ENCODE measurements at places on chromosomes 1 and 21.
A peak's percentile ranks its signal among the peaks of the same experiment; 100 is the strongest.

GRCh38 chr1:55636696-55637095, 421.5 kb upstream of the USP24 start:
- DNase-seq = no peak

DNA sequence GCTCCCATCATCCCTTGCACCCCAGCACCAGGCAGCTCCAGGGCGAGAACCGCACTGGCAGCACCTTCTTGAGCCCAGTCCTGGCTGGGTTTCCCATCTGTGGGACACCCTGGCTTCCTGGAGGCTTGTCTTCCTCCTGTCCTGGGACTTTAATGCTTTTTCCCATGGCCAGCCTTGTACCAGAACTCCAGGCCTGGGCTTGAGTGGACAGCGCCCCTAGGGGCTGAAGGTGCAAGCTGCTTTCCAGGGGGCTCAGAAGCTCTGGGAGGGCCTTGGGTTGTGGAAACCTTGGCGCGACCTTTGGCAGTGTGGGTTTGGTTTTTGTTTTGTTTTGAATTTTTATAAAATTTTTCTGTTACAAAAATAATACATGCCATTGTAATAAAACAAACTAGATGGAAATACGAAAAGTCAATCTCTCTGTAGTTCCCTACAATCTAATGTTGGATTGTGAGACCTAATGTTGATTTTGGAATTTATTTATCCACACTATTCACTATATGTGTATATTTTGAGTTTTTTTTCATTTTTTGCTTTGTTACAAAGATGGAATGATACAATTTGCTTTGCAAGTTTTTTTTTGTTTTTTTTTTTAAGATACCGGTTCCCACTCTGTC, 33.8 kb upstream of the RPL11 start:
- peak; percentile 53 for DNase-seq

DNA sequence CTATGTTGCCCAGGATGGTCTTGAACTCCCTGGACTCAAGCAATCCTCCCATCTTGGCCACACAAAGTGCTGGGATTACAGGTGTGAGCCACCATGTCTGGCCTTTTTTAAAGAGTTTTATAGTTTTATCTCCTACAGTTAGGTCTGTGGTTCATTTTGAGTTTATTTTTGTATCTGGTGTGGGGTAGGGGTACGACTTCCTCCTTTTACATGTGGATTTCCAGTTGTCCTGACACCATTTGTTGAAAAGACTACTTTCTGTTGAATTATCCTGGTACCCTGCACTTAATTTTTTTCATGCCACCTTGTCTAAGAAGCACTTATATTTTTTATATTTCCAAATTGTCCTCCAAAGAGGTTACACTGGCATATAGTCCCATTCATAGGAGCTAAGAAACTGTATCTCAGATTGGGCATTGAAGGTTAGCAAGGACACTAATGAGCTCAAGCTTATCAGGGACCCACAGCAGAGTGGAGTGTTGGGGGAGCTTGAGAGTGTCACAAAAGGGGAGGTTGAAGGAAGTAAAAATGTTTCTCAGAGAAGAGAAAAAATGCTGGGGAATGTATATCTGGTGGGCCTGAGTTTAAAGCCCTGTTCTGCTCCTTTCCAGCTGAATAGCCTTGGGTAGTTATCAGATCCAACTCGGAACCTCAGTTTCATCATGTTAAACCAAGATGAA, 23.4 kb upstream of the MEF2D start:
- DNase-seq = no peak

DNA sequence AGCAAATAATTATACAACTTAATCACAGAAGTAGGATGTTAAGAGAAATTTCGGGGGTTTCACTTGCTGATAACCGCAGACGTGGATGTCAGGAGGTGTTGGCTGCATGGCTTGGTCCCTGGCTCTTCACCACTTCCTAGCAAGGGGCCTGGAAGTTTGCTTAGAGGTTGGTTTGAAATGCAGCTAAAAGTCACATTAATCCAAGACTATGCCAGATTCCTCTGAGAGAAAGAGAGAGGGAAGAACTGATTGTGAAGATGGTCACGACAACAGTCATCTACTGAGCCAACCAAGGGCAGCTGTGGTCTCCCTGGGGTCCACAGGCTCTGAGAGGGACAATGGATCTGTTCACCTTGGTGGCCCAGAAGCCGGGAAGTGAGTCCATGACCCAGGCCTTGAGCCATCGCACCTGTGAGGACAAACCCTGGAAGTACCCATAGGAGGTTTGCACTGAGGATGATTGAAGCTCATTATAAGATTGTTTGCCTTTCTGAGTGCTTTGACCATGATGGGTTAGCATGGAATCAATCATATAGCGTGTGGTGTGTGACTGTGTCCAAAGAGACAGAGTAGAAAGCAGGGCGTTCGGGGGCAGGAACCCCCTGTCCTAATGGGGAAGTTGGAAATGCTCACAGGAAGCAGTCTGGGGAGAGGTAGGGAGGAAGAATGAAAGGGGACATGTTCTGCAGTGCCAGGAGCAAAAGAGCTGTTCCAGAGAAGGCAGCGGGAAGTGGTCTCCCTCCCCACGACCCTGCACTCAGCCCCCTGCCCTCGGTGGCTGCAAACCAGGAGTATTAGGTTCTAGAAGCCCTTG, 47.1 kb downstream of the UMODL1 start:
- DNase-seq = no peak

DNA sequence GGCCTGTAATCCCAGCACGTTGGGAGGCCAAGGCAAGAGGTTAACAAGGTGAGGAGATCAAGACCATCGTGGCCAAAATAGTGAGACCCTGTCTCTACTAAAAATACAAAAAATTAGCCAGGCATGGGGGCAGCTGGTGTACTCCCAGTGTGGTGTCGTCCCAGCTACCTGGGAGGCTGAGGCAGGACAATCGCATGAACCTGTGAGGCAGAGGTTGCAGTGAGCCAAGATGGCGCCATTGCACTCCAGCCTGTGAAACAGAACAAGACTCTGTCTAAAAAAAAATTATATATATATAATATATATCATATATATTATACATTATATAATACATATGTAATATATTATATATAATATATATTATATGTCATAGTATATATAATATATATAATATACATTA, 249.2 kb upstream of the TPTE start:
- no peak for DNase-seq

DNA sequence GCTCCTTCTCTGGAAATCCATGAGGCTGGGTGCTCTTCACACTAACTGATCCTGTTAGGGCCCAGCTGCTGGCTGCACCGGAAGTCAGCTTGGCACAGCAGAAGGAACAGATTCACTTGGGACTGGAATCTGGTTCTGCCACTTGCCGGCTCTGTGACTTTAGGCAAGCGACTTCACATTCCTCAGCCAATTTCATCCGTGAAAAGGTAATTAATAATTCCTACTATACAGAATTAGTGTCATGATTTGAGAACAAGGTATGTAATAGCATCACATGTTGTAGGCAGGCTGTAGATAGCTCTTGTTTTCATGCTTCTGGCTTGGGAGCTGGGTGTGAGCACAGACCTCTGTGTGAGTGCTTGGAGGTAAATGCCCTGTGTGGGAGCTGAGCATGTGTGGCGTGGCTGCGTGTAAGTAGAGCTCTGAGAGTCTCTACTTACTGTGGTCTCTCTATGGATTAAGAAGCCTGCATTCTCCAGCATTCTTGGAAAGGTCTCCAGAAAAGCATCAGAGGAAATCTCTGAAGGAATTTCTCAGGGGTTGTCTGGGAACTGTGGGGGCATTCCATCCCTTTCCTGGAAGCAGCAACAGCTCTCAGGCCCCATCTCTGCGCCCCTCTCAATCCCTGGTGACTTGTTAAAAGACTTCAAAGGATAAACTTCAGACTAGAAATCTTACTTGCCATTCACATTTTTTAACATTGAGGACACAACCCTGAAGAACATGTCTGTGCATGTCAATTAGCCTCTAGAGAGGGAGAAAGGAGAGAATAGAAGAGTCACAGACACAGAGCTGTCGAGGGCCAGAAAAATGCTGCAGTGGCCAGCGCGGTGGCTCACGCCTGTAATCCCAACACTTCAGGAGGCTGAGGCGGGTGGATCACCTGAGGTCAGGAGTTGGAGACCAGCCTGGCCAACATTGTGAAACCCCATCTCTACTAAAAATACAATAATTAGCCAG, 47.7 kb upstream of the PPM1J start:
- DNase-seq = peak; percentile 6

DNA sequence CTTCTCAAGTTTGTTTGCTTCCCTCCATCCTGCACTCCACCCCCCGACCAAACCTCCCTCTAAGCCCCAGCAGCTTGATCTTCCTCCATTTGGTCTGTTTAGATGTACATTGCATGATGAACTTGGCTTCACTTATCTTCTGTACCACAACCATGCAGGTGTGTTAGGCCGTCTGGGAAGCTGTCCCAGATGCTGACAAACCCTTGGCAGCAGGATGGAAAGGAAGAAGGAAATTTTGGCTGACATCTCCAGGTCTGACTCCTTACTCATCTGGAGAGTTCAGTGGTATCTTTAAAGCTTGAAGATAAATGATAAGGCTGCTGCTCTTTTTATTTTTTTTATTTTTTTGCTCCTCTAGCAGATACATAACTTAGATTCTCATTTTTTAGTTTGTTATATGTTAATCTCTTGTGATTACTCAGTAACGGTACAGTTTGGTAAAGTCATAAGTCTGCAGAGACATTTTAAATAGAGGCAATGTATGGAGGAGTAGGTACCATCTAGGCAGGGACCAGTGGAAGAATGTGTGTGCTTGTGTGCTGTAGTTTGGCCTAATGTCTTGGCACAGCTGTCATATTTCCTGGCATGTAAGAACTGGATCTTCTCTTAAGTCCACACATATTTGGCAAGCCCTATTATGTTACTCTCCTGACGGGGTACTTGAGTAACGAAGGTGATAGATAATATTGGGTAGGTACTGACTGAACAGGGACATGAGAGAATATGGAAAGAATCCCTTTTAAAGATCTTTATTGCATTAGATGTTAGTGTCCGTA, 79.7 kb downstream of the CACHD1 start:
- no peak for DNase-seq

DNA sequence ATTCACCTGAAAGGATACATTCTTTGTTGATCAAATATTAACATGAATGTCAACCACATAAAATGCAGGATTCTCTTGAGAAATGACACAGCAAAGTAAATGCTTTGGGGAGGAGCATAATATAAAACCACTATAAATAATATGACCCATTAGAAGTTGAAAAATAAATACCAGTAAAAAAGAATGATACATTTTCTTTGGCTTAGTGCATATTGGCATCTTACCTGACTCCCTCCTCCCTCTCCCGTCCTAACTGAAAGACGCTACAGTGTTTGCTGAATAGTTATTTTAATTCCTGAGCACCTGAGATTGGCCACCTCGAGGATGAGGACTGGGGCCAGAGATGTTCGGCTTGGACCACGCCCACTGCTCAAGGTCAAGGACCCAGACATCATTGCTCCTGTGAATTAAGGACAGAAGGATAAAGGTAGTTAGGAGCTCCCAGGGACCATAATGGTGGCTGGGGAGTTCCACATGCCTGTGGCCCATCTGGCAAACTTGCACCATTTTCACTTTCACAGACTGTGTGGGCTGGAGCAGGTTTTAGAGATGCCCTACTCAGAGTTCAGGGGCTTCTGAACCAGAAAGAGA, 16.4 kb upstream of the CPLANE2 start:
- DNase-seq = no peak

GRCh38 chr1:53722025-53722424, 16.9 kb downstream of the GLIS1 start:
- no peak for DNase-seq

DNA sequence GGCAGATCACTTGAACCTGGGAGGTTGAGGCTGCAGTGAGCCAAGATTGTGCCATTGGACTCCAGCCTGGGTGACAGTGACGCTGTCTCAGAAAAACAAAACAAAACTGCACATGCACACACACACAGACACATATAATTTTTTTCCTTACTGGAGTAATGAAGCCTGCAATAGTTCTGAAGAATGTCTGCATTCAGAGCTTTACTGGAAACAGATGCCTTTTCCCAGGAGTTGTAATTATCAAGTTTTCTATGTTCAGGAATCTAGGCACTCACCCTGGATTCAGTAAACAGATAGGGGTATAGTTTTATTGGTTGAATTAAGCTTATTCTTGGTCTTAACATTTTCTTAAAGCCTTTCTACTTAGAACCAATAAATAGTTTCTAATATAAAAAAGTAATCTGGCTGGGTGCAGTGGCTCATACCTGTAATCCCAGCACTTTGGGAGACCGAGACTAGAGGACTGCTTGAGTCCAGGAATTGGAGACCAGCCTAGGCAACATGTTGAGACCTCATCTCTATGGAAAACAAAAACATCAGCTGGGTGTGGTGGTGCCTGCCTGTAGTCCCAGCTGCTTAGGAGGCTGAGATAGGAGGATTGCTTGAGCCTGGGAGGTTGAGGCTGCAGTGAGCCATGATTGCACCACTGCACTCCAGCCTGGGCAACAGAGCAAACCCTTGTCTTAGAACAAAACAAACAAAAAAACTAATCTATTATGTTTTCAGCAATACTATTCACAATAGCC, 15.8 kb downstream of the SPEN start:
- no peak for DNase-seq

GRCh38 chr1:238469146-238469631, 578.5 kb upstream of the ZP4 start:
- DNase-seq = no peak

DNA sequence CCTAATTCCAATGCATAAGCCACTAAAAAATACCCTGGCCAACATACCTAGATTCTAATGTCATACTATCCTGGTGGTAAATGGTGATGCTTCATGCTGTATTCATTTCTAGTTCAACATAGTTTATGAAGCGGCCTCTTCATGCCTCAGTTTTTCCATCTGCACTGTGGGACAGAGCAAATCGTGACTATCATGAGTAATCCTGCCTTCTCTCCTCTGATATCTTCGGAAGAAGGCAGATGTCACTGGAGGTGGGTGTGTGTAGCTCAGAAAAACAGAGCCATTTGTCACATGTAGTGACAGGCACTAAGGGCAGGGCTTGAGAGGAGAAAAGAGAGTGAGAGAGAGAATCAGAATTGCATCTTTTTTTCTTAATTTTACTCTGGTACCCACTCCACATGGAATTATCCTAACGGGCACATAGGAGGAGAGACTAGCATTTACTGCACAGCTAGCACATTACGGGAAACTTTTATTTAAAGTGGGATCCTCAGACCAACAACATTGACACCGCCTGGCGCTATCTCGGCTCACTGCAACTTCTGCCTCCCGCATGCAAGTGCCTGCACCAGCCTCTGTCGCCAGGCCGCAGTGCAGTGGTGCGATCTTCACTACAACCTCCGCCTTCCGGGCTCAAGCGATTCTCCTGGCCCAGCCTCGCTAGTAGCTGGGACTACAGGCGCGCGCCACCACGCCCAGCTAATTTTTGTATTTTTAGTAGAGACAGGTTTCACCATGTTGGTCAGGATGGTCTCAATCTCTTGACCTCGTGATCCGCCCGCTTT, 78.4 kb upstream of the KCNA3 start:
- DNase-seq = no peak

DNA sequence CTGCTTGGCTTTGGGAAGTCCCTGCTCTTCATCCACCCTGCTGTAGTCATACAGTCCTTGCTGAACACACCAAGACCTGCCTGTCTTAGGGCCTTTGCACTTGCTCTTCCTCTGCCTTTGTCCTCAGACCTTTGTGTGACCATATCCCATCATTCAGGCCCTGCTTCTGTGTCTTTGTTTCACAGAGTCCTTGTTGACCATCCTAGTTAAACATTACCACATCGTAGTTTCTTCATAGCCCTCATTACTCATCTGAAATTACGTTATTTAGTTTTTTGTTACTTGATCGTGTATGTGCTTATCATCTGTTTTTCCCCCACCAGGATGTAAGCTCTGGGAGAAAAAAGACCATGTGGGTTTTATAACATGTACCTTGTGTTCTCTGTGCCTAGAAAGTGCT, 18.3 kb upstream of the SPRR5 start:
- no peak for DNase-seq

GRCh38 chr1:214658785-214659184, 55.8 kb downstream of the CENPF start:
- DNase-seq = peak; percentile 3
